ENCODE measurements at places on chromosomes 11 and 22.

GRCh38 chr11:67306769-67307544, 3.6 kb downstream of the SSH3 start:
- no peak for DNase-seq

GRCh38 chr22:35070451-35071093, 4.6 kb downstream of the ISX start:
- DNase-seq: no peak

GRCh38 chr11:62201376-62201775, 7.1 kb upstream of the SCGB2A1 start:
- no peak for DNase-seq

GRCh38 chr22:38871360-38872171, 450 bp downstream of the CBX6 start:
- no peak for DNase-seq

DNA sequence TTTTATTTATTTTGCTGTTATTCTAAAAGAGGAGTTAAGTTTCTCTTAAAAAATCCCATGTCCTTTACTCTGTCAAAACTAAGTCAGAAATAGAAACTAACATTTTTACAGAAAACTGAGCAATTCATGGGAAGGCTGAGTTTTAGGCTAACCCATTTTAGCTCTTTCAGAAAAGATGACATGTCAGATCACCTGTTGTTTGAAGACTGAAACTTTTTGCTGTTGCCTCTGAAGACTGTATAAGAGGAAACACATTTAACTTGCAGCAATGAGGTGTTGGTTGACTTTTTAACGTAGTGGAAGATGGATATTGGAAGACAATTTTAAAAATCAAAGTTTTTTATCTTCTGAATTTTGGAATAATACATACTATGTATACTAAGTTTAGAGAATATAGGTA, 115.4 kb downstream of the METTL15 start:
- DNase-seq: no peak

GRCh38 chr11:129944696-129945095, 49.3 kb upstream of the NFRKB start:
- DNase-seq: no peak

- DNase-seq: no peak
Observed at GRCh38 chr11:74749965-74750296, 1.3 kb downstream of the RNF169 start.

- no peak for DNase-seq
Observed at GRCh38 chr11:134145715-134146114, 76.8 kb downstream of the JAM3 start.

DNA sequence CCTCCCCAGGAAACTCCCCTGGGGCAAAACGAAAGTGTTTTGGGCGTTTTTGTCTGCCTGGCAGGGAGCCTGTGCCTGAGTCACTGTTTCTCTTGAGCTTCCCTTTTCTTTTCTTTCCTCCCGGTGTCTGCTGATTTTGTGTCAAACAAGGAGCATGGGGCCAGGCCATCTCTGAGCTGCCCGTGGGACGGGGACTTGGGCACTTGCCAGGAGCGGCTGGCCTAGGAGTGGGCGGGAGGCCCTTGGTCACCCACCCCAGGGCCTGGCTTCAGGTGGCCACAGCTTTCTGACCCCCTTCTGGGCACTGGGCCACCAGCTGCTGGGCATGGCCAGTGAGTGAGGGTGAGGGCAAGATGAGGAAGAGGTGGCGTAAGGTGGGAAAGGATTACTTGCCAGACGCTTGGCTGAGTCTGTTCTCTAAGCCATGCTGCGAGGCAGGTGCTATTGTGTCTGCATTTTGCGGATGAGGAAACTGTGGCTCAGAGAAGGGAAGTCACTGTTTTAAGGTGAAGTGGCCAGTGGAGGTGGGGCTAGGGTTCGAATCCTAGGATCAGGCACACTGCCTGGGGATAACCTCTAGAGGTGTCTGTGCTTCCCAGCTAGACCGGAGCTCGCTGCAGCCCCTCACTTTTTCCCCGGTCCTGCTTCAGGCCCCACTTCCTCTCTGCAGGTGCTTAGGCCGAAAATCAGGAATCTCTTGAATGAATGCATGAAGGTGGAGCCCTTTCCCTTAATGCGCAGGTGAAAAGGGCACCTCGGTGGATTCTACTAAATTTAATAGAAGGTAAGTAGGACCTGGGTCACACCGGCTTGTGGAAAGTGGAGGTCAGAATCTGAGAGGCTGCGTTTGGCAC, 7.8 kb upstream of the NFAM1 start:
- no peak for DNase-seq

DNA sequence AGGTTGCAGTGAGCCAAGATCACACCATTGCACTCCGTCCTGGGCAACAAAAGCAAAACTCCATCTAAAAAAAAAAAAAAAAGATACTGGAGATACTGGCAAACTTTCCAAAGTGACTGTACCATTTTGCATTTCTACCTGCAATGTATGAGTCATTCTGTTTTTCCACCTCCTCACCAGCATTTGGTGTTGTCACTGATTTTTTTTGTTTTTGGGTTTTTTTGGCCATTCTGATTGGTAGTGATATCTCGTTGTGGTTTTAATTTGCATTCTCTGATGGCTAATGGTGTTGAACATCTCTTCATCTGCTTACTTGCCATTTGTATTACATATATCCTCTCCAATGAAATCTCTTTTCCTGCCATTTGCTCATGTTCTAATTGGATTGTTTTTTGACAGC, 12.0 kb upstream of the RBX1 start:
- no peak for DNase-seq
